ENCODE measurements at places on chromosomes 1 and 21. TPM values are rescaled to one million over a fixed set of nuclear protein-coding genes. Genes with fewer than 3 reads are reported as not detected.

DLGAP3 gene
- polyA plus RNA-seq: 0.02 TPM

- no peak for DNase-seq
These were observed 42.4 kb upstream of the BACH1 start for GRCh38 chr21:29256126-29256910.

- DNase-seq: peak; percentile 93
These were observed 69.2 kb upstream of the SGIP1 start for GRCh38 chr1:66464802-66465201.

DNA sequence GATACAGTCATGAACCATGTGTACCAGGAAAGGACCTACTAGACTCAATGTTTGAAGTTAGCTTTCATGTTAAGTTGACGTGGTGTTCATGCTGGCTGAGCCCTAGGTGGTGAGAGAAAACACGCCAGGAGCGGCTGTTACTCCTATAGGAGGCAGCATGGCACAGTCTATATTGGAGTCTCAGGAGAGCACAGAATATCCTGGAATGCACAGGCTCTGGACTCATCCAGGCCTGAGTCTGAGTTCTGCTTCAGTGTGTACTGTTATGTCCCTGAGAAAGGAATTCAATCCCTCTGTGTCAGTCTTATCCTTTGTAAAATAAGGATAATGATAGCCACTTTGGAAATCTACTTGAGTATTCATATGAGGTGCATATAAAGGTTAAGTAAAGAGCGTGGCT, 41.2 kb downstream of the DPT start:
- DNase-seq: no peak

DNA sequence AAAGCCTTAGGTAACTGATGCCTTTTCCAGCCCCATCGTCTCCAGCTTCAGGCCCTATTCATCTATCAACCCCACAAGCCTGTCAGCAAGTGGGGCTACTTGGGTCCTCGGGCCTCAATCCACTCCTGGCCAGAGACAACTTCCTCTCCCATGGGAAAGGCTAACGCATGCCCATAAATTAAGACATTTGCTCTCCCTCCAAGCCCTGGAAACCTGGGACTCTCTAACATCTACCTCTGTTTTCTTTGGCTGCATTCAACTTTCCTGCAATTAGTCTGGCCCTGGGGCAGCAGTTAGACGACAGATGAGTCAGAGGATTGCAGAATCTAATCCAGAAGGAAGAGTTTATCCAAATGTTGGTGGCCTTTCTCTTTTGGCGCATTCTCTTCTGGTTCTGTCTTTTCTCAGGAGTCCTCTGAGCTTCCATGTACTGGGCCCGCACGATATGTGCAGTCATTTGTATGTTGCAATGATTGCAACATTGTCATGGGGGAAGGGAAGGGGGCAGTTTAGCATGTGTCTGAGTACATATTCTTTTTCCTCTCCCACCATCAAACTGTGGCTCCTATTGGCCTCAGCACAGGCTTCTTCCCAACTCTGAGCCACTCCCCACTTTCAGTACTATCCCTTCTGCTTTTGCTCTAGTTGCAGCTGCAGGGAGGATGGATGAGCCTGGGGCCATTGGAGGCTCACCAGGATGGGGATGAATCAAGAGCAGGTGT, 54.4 kb downstream of the NAV1 start:
- DNase-seq: peak; percentile 69

DNA sequence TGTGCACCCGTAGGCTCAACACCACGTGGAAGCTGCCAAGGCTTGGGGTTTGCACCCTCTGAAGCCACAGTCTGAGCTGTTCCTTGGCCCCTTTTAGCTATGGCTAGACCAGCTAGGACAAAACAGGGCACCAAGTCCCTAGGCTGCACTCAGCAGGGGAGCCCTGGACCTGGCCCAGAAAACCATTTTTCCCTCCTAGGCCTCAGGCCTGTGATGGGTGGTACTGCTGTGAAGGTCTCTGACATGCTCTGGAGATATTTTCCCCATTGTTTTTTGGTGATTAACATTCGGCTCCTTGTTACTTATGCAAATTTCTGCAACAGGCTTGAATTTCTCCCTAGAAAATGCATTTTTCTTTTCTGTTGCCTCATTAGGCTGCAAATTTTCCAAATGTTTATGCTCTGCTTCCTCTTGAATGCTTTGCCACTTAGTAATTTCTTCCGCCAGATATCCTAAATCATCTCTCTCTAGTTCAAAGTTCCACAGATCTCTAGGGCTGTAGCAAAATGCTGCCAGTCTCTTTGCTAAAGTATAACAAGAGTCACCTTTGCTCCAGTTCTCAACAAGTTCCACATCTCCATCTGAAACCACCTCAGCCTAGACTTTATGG, 69.0 kb upstream of the KRTAP19-8 start:
- DNase-seq: no peak
